ENCODE measurements at places on chromosomes 4 and X.
A peak's percentile ranks its signal among the peaks of the same experiment; 100 is the strongest.

- DNase-seq = no peak
These were observed 97.9 kb downstream of the PHKA2 start for GRCh38 chrX:18886005-18886343.

GRCh38 chrX:124343016-124343415 lies 3.3 kb upstream of the SH2D1A start:
- DNase-seq = no peak

DNA sequence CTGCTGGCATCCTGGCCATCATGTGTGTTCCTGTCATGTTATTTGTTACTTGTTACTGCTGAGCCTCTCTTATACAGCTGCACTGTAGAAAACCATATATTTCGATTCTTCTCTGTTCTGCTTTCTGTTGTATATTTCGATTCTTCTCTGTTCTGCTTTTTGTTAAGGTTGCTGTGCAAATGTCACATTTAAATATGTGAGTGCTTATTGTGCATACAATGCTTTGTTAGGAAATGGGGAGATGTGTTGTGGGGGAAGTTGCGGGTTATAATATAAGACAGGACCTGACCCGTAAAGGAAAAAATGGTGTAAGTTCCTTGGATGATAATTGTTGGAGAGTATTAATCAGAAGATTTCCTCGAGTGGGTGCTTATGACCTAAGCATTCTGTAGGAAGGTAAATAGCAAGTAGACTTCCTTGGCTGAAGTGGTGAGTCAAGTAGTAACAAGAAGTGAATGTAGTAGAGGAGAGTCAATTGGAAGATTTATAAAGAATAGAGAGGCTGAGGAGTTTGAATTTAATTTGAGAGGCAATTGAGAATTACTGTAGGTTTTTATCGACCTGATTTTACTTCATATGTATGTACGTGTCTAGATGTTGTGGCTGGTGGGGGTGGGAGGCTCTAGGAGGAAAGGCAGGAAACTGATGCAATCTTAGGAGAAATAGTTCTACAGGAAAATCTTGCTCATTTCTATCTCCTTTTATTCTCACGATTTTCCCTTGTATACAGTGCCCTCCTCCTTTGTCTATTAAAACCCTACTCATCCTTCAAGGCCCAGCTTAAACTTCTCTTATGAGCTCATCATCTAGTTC lies 8.5 kb downstream of the OGT start:
- no peak for DNase-seq

- DNase-seq = no peak
These were observed 43.6 kb downstream of the ADGRG4 start for GRCh38 chrX:136344320-136344719.

DNA sequence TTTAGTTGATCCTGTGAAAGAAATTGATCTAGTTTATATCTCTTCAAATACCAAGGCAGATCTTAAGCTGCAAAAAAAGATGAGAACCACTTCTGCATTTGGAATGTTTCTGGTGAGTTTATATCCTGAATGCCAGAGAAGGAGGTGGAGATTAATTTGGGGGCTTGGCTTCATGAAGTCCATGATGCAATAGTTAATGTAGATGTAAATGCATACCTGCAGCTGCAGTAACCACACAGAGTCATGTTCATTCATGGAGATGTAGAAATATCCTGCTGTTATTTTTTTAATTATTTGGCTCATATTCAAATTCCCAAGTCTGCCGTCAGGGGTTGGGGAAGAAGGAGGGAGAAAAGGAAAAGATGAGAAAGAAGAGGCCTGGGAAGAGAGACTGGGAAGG lies at the start of gene SULT1E1:
TSS of gene SULT1E1 (minus strand) at position 94 of the 400 bp plus-strand sequence. CDS start 2,501 bp downstream, outside the sequence.
- no peak for DNase-seq

DNA sequence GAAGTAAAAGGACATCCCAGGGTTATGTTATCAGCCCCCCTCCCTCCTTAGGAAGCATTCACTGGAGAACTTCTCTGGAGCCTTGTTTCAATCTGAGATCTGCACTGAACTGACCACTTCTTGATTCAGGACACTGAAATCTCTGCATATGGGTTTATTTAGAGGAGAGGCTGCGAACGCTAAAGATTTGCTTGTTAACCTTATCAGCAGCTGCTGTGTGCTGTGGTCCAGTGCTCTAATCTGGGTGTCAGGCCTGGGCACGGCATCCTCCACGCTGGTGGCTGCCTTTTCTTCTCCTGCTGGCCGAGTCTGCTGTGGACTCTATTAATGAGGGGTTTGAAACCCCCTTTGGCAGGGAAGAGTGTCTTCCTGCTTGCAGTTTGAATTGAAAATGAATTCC lies 1094.7 kb upstream of the TENM3 start:
- DNase-seq = no peak

- no peak for DNase-seq
These were observed 820 bp upstream of the RASL11B start for GRCh38 chr4:52861171-52861823.

- no peak for DNase-seq
These were observed 37.8 kb upstream of the HPF1 start for GRCh38 chr4:169795585-169795984.

GRCh38 chr4:25938787-25939186 lies 24.8 kb downstream of the SMIM20 start:
- DNase-seq = peak; percentile 4

DNA sequence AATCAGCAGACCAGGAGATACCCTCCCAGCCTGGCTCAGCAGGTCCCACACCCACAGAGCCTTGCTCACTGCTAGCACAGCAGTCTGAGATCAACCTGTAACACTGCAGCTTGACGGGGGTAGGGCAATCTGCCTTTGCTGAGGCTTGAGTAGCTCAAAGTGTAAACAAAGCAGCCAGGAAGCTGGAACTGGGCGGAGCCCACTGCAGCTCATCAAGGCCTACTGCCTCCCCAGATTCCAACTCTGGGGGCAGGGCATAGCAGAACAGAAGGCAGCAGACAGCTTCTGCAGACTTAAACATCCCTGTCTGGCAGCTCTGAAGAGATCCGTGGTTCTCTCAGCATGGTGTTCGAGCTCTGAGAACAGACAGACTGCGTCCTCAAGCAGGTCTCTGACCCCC lies 15.1 kb upstream of the GABRA2 start:
- no peak for DNase-seq

DNA sequence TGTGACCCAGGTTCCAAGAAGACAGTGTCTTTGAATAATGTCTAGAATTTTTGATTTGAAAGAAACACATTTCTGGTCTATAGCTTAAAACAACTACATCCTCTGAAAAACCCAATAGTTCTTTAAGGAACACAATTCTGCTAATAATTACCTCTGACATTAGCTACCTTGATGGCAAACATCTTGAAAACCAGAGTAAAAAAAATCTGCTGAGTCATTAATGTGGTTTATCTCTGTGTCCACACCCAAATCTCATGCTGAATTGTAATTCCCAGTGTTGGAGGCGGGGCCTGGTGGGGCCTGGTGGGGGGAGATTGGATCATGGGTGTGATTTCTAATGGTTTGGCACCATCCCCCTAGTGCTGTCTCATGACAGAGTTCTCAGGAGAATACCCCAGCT lies 1233.8 kb downstream of the NLGN4X start:
- DNase-seq = no peak

GRCh38 chr4:158384414-158384813 lies 137.3 kb upstream of the RXFP1 start:
- DNase-seq = no peak

DNA sequence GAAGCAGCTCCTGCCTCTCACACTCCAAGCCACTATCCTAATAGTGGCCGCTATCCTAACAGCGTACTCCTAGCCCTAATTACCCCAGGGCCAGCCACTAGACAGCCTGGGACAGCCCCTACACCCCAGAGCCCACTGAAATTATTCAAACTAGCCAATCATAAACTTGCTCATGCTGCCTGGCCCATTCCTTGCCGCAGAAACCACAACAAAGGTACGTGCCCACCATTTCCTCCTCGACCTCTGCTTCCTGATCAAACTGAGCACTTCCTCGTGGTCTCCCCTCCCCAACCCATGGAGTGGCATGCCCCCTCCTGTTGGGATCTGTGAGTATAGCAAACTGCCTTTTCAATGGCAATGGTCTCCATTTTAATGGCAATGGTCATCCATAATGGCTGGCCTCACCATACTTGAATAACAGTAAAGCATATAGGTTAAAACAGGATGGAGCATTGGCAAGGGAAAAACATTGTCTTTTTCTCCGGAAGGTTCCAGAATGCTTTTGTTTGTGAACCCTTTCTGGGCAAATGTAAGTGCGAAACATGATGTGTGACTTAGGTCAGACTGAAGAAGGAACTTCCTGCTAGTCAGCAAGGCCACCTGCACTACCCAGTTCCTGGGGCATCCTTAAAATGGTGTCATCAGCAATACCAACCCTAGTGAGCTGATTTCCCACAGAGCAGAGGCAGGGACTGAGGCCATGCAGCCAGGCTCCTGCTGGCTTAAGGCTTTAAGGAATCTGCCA lies 107.1 kb upstream of the ATP6AP2 start:
- no peak for DNase-seq

GRCh38 chr4:15654593-15655222 lies 449 bp downstream of the FBXL5 start:
- DNase-seq = no peak

DNA sequence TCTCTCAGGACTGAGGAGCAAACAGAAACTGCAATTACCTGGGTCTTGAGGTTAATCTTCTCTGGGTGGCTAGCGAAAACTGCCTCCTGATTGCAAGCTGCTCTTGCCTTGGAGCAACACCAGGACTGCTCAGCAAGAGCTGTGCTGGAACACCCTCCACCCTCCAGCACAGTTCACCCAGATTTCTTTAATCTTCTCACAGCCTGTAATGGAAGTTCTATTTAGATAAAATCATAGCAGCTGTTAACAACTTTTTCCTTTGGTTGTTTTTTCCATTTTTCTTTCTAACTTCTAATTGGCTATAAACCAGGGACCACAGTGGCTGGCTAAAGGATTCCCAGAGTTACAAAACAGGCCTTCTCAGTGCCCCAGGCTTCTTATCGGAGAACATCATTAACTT lies 36.3 kb downstream of the OPHN1 start:
- no peak for DNase-seq

GRCh38 chr4:108725457-108725856 lies 37.4 kb downstream of the ETNPPL start:
- DNase-seq = no peak

DNA sequence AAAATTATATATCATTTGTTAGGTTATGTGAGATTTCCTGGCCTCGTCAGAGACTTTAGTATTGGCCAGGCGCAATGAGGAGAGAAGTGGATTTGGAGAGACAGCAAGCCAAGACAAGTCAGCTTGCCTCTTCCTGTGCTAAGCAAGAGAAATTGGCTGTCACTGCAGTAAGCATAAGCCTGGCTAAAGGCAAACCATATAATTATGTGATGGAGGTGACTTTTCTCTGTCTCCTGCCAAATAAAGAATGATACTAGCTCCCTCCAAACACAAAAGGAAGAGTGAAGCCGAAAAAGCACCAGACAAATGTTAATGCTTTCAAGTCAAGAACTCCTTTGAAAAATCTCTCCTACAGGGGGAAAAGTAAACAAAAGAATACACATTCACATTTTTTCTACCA lies 2246.0 kb downstream of the ARAP2 start:
- DNase-seq = no peak

DNA sequence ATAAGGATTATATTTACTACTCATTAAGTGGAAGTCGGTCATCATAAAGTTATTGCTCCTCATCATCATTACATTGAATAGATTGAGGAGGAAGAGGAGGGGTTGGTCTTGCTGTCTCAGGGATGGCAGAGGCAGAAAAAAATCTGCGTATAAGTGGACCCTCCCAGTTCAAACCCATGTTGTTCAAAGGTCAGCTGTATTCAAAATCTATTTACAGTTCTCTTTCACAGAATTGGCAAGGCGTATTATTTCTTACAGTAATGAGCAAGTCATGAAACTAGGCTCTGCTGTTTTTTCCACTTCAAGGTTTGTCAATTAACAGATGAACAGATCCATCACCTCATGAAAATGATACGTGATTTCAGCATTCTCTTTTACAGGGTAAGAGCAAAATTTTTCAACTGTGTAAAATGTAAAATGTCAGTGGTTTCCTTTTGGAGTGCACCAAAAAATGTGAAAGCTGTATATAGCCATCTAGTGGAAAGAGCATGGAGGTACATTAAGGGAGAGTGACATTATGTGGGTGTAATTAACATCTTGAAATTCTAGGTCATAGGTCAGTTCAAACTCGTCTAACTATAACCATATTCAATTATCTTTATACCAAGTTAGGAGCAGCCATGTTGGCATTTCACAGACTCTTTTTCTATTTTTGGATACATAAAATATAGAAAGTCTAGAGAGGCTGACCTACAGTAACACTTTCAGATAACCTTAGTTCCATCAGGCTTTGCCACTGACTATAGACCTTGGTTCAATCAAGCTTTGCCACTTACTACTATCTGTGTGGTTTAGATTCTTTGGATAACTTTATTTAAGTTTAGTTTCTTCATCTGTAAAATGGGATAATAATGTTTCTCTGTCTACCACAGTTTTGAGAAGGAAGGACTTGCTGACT lies 30.1 kb downstream of the NEIL3 start:
- DNase-seq = no peak

DNA sequence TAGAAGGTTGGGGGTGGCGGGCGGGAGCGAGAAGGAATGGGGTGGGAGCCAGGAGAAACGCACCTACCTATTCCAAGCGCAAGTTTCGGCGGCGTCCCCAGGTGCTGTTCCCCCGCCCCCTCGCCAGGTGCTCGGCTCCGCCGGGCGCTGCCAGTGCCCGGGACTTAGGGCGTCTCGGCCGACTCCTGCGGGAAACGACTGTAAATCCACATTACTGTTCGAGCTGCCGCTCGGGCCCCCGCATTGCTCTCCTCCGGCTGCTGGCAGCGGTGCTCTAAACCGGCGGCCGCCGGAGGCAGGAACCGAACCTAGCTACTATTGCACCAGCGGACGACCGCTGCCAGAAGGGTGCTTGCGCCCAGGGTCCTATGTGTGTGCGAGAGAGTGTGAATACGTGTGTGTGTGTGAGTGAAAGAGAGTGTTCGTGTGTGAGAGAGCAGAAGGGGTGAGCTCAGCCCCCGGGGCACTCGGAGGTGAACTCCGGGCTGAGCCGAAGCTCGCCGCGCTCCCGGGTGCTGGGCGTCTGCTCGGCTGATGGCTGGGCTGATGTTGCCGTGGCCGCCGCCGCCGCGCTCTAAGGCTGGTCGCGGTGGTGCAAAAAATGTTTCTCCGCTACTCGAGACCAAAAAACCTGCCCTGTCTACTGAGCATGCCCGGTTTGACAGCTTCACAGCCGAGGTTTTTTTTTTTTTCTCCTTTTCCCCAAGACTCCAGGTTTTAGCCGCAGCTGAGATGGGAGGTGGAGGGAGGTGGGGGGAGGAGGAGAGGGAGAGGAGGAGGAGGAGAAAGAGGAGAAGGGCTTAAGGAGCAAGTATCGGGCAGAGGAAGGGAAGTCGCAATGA lies 115.7 kb upstream of the TEX13C start:
- no peak for DNase-seq

- DNase-seq = no peak
These were observed 16.4 kb upstream of the DYNLT3 start for GRCh38 chrX:37863728-37864127.
